SHP77 treated with DMSO at 0.1 percent for 48 hours (cell line): ENCODE measurements at places on chromosomes 16 and 17.

DNA sequence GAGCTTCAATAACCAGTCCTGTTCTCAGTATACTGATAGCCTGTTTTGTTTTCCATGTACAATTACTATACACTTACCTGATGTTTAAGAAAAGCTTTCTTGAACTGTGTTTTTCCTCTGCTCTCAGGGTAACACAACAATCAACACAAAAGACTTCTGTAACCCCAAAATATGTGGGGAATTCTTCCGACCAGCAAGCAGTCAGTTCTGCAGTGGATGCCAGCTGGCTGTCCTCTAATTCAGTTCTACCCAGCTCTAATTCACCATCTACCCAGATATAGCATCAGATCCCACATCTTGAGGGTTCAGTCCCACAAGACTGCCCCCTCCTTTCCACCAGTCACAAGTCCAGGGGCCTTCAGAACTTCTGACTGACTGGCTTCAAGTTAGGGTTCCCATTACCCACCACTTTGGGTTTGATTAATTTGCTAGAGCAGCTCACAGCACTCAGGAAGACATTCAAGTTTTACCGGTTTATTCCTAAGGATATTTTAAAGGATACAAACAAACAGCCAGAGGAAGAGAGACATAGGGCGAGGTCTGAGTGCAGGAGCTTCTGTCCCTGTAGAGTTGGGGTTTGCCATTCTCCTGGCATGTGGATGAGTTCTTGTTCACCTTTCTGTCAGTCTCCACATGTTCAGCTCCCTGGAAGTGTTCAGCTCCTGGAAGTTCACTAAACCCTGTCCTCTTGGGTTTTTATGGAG, 178.2 kb downstream of the CHD9 start:
- DNase-seq = no peak

- DNase-seq = no peak
Measured at GRCh38 chr17:63414222-63414621, 31.9 kb downstream of the CYB561 start.

- no peak for DNase-seq
Measured at GRCh38 chr16:82625066-82625968, 1.5 kb upstream of the CDH13 start.

GRCh38 chr17:49734515-49735490, 27.0 kb upstream of the SLC35B1 start:
- no peak for DNase-seq

DNA sequence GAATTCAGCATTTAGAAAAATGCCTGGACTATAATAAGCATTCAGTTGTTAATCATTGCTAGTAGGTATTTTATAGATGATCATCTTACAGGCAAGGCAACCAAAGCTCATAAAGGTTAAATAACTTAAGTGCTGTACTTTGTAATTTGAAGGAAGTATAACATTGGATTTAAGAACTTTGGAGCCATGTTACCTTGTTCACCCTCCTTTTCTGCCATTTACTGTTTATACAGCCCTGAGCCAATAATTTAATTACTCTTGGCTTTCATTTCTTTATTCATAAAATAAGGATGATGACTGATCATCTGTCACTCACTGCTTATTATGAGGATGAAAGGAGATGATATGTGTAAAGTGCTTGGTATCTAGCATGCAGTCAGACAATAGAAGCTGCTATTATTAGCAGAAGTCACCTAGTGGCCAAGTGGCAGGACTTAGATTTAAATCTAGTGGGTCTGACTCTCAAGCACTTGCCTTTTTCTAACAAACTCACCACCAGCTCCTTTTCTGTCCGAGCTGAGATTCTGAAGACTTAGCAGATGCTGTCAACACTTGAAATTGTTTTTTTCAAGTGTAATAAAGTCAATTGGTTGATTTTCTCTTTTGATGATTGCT, 18.3 kb upstream of the DDX52 start:
- no peak for DNase-seq

DNA sequence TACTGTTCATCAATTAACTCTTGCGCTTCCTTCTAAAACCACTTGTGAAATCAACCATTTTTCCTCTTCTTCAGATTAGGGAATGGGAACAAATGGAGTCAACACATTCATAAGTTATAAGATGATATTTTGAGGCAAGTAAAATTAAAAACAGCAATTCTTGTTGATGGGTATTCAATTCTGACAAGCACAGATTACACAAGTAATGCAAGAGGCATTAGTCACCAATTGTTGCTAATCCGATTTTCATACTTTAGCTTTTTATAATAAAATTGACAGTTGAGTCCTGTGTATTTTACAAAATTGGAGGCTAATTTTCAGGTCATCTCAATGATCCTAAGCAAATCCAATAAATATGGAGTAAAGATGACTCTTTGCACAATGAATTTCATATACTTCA, 918.4 kb upstream of the SOX9 start:
- no peak for DNase-seq

DNA sequence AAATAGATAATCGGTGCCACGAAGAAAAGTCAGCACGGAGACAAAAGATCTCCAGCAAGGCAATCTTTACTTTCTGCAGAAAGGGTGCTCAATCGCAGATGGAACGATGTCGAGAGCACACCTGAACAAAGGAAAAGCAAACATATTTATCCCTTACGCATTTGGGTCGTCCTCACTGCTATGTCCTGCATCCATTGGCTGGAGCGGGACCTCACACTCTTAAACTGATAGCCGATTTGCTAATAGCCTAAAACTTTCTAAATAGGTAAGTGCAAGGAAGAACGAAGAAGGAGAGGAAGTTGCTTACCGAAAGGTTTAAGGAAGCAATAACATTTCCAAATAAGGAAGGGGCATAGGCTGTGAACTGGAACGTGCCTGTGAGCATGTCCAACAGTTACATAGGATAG, 1.2 kb upstream of the AKAP10 start:
- no peak for DNase-seq

DNA sequence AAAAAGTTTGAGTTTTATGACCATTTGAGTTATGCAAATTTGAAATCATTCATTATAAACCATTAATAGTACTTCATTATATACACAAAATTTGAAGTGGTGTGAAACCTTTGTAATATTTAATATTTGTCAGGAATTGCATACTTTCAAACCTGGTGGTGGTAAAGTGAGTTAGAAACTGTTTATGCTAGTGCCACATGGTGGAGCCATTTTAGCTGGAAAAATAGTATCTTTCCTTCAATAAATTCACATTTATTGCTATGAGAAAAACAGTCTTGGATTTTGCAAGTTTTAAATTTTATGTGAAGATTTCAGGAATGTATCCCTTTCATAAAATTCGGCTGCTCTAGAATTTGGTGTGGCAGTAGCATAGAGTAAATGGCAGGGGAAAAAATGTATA, 7.3 kb upstream of the BLMH start:
- DNase-seq = no peak

- DNase-seq = no peak
Measured at GRCh38 chr16:67277999-67278772, 1.1 kb upstream of the PLEKHG4 start.

DNA sequence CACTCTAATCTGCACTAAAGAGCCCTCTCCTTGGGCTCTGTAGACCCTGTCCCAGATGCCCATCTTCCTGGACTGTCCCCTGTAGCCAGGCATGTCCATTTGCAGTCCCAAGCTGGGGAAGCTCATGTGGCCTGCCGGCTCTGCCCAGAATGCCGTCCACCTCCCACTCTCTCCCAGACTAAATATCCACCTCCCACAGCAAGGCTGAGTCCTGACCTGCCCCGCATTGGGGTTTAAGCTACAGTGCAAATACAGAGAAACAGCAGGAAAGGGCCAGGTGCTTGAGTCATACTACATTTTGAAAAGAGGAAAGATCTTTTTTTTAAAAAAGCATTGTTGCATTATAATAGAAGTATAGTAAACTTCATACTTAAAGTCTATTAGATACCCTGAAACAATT, 3.0 kb downstream of the ST6GALNAC2 start:
- DNase-seq = no peak

DNA sequence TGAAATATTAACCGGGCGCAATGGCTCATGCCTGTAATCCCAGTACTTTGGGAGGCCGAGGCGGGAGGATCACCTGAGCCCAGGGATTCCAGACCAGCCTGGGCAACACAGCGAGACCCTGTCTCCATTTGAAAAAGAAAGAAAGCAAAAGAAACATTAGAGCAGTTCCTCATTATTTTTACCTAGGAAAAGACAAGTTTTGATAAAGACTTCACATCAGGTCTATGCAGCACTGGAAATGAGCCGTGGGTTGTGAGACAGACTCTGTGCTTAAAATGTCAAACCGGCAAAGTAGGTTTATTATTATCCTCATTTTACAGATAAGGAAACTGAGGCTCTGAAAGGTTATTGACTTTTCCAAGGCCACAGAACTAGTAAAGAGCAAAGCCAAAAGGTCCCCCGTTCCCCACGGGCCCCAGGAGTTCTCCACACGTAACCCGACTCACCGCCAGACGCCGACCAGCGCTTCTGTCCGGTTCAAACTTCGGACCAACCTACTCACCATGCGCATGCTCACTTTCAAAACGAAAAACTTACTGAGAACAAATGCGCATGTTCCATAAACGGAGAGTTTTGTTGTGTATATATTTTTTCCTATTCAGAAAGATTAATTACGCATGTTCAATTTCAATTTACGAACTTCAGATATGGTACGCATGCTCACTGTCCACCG, 356 bp downstream of the TUBD1 start:
- no peak for DNase-seq

DNA sequence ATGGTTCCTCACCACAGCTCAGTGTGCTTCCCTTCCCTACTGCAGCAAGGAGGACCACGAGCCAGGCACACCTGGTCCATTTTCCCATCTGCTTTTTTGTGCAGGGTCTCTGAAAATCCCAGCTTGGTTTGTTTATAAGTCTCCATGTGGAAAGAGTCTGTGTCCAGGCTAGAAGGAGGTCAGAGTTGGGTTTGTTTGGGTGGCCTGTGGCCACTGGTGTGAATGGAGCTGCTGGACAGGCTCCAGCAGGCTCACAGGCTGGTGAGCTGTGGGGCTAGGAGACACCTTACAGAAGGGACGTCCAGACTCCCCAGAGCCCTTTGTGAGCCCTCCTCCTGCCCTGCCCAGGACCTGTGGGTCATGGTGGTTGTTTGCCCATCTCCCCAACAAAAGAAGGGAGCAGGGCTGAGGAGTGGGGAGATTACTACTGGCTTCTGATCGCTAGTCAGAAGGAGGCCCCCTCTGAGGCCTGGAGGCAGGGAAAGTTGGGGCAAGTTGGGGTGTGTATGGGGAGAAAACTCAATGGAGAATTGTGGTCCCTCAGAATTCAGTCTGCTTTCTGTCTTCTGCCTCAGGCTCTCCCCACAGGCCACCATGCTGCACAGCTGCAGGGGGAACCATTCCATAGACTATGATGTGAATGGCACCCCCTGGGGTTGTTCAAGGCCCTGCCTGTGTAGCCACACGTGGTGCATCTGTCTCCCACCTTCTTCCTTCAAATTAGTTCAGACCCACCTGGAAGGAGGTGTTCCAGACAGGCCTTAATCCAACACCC, 4.1 kb downstream of the RARA start:
- DNase-seq = no peak

DNA sequence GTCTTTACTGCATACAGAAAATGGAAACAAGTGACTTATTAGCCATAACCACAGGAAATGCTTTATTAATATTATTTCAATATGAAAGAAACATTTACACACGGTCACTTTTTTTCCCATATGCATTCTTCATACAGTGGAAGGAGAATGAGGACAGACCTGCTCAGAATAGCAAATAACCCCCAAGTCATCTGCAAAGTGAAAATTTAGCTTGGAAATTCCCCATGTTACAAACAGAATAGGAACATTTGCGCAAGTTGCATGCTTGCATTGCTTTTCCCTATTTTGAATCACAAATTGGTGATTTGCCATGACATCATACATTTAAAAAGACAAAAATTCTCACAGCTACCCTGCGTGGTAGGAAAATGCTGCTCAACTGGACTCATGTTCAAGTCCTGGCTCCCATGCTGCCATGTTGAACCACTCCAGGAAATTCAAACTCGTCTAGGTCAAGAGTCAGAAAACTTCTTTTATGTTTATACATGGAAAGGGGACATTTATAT, 102.0 kb downstream of the GP2 start:
- DNase-seq = no peak

GRCh38 chr16:1257561-1258224, 1.8 kb downstream of the TPSD1 start:
- DNase-seq = no peak
